Bronchus fibroblast of lung (primary cell): ENCODE measurements at places on chromosomes 7 and 10. TPM values are rescaled to one million over a fixed set of nuclear protein-coding genes. Genes with fewer than 3 reads are reported as not detected.

Gene CALML3
- not detected in 2 replicates for total RNA-seq

Gene C10orf105
- not detected in 2 replicates for total RNA-seq

Gene LGI1
- not detected in 2 replicates for total RNA-seq

Gene FGFBP3
- total RNA-seq, result 1.3 and 2.2 TPM in 2 replicates

Gene MEOX2
- total RNA-seq, result 1.5 and 1.9 TPM in 2 replicates

Gene MYH16
- under 0.01 TPM in 1 of 2 replicates, not detected in the other for total RNA-seq
